ENCODE measurements at places on chromosomes 6 and 20.

- DNase-seq = no peak
Measured at GRCh38 chr20:57384953-57385761, 6.0 kb upstream of the RBM38 start.

DNA sequence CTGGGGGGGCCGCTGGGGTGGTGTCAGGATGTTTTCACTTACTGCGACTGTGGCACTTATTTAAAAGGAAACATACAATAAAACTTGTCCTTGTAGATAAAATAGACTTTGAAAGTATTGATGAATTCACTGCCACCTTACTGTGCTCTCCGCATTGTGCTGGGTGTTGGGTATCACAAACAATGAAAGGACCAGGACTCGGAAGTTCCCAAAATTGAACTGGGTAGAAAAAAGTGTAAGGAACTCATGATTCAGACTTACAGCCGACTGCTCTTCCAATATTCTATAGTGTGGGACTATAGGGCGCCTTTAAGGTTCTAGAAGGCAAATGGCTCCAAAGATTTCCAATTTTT lies 32.1 kb upstream of the ID4 start:
- no peak for DNase-seq

GRCh38 chr6:101668496-101669030 lies 275.1 kb downstream of the GRIK2 start:
- peak; percentile 67 for DNase-seq

DNA sequence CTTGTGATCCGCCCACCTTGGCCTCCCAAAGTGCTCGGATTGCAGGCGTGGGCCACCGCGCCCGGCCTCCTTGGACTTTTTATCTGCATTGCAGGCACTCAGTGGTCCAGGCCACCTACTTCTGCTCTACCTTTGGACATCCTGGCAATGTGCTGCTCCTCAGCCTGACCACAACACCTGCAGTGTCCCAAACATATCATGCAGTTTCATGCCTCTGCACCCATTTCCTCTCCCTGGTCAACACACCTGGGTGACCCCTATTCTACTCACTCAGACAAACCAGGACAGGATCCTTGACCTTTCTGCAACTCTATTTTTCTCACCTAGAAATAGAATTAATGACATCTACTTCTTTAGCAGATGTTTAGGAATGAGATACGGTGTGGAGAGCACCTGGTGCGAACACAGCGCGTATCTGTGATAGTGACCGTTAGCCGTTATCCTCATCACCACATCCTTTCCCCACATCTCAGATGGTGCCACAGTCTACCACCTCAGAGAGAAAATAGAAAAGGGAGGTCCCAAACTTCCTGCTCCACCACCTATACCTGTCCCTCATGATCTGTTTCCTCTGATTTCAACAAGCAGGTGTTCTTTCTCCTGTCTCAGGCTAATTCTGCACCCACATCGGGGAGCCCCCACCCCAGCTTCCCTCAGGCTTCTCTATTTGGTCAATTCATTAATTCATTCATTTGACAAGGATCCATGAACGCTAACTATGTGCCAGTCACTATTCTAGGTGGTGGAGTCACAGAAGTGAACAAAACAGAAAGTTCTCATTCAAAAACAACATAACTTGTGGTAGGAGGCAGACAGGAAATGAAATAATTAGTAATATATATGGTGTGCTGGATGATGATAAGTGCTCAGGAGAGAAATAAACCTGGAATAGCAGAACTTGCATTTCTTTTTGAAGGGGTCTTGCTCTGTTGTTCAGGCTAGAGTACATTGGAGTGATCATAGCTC lies 4.3 kb upstream of the BTN3A2 start:
- DNase-seq = no peak

GRCh38 chr20:63525185-63525584 lies 4.6 kb downstream of the PPDPF start:
- no peak for DNase-seq

GRCh38 chr20:14830899-14831298 lies 493.5 kb upstream of the FLRT3 start:
- DNase-seq = no peak

- DNase-seq = no peak
Measured at GRCh38 chr6:133169901-133170300, 71.3 kb upstream of the EYA4 start.

Measured in NCI-H2081 treated with DMSO at 0.1 percent for 48 hours (cell line).